Stimulated activated CD8-positive, alpha-beta memory T cell treated with anti-CD3 and anti-CD28 coated beads, Interleukin-7, amount 100 ng/mL, for 1 hour (primary cell): ENCODE measurements at places on chromosomes 7 and 10.

DNA sequence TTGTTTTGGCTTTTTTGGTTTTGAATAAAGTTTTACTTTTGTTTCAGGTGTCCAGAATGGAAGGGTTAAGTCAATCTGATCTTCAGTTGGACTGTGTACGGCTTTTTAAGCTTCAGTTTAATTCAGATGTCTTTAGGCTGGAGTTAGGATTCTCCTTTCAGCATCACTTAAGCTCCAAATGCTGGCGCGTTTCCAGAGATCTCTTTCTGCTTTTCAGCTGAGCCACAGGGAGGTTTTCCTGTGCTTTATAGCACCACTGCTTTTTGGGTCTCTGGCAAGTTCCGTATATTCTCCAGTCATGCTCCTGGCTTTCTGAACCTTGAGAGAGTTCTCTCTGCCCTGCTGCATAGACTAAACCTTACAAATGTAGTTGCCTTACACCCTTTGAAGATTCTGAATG, 60.0 kb downstream of the VTI1A start:
- no peak for DNase-seq

DNA sequence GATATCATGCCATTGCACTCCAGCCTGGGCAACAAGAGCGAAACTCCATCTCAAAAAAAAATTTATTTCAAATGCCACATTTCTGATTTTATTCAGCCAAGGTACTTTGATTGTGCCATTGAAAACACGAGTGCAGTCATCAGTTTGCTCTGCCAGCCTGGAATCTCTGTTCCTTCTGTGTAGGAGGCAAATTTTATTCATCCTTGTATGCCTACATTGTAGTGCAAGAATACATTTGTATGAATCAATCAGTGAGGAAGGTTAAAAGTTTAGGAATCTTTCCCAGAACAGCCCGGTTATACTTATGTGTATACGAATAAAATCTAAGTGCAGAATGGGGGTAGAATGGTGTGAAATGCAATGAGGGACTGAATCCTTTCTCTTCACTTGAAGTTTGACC, 886 bp upstream of the TET1 start:
- DNase-seq = no peak

DNA sequence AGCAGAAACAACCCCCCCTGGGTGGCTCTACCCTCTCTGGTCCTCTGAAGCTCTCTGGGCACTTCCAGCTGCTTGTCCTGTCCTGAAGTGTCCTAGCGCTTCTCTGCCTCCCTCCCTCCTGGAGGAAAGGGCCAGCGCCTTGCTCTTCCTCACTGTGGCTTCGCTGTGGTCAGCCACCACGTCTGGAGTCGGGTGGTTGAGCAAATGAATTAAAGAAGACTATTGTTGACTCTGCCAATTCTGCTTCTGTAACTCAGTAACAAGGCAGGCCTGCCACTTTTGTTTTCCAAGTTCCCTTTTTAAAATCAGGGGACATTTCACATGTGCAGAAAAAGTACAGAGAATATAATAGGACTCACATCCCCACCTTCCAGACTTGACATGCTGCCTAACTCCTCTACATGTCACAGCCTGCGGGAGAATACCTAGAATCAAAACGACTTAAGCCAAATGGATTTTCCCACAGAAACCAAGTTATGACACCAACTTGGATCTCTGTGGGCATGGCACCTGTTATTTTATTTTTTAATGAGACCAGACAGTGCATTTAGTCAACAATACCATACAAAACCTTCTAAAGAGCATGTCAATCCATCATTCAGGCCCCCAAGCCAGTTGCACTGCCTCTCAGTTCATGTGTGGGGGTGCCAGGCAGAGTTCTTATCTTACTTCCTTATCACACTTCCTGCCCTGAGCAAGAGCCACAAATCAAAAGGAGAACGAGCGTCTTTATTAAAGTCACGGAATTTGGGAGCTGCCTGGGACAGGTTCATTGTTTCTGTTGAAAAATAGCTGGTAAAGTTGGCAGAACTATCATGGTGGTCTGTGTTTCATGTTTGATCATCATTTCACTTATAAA, 6.8 kb downstream of the FFAR4 start:
- DNase-seq = no peak

DNA sequence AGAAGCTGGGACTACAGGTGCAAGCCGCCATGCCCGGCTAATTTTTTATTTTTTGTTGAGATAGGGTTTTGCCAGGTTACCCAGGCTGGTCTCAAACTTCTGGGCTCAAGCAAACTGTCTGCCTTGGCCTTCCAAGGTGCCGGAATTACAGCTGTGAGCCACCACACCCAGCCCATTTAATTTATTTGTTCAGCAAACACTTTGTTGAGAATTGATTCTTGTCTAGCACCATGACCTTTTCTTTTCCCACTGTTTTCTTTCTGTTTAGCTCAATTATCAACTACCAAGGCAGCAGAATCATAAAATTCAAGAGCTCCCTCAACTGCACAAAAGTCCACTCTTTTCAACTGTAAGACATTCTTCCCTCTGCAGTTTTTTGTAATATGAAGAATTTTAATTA, 47.8 kb upstream of the PARD3 start:
- no peak for DNase-seq

GRCh38 chr7:101959829-101960228, 142.4 kb downstream of the CUX1 start:
- DNase-seq = no peak

- no peak for DNase-seq
These were observed 95.1 kb downstream of the USP6NL start for GRCh38 chr10:11516431-11516746.

GRCh38 chr10:5364890-5365338, at the start of gene UCN3:
TSS of gene UCN3 (plus strand) at chr10:5364966. CDS start at chr10:5373721, 8,755 bp downstream.
- no peak for DNase-seq
